ENCODE measurements at places on chromosomes 3 and 15. TPM values are rescaled to one million over a fixed set of nuclear protein-coding genes. Genes with fewer than 3 reads are reported as not detected.

GRCh38 chr15:77846986-77847385, 214.3 kb upstream of the LINGO1 start:
- no peak for DNase-seq

DNA sequence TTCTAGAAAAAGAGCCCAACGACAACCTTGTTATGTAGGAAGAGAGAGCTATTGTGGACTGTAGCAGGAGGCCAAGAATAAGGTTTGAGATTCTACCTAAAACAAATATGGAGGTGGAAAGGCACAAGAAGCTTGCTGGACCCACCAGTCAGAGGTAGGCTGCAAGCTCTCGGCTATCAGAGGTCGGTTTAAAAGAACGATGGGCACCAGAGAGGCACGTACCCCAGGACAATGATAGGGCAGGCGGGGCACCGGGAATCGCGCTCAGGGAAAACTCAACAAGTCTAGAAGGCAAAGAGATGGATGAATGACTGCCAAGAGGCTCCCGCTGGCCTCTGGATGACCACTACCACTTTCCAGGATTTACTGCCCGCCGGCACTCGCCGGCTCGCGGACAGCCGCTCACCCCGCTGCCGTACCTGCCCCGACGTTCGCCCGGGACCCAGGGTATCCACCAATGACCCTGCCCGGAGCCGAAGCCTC, 1.1 kb downstream of the HDGFL3 start:
- DNase-seq = peak; percentile 40

DNA sequence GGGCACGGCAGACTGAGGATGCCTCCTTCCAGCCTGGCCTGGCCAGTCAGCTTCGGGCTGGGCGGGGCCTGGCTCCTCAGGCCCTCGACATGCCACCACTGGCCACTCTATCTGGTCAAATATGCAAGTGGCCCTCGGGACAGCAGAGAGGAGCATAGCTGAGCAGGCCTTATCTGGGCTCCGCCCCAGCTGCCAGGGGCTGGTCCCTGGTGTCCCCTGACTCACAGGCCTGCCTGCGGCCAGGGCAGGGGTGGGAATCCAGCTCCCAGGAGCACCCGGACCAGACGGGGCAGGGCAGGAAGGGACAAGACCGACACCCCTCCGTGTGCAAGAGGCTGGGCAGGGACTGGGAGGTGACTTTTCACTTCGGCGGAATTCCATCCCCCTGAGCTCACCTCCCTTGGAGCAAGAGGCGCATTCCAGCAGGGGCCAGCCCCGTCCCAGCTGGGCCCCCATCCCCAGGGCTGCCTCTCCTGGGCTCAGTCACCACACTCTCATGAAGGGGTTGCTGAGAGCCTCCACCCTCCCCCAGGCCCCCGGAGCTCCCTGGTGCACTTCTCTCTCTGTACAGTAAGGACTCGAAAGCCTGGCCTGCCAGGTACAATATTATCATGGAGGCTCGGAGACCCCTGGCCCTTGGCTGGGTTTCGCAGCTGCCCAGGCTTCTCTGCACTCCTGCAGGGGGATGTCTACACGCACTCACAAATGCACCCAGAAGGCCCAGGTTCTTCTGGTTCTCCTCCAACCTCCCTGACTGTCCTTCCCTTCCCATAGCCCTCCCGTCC, 29.5 kb downstream of the WNT7A start:
- DNase-seq = peak; percentile 39

DNA sequence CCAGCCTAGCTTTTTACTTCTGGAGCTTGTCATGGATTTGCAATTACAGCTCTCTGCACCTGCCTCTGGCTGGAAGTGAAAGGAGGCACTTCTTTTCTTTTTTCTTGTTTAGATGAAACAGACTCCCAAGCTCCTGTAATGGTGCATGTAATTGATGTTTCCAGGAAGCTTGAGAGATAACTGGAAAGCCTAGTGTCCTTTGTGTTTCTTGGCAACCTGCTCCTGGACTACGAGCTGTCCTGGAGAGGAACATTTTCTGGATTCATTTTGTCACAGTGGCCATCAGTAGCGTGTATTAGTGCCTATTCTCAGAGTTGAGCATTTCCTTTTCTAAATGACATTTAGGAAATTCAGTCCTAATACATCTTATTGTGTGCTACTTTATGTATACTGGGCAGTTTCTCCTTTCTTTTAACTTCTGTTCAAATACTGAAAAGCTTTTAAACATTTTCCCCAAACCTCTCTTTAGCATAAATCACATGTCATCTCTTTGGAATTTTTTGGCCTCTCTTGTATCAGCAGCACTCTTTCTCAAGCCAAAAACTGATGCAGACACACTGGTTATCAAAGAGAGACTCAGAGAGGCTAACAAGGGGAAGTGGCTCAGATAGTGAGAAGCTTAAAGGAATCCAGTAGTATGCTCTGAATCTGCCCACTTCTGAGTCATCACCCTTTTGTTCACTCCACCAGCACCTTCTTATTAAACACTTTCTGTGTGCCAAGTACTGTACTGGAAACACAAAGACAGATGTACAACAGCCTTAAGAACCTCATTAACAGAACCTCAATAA, 62.6 kb upstream of the SLC2A2 start:
- DNase-seq = peak; percentile 77

SECISBP2L gene
- 72.9 TPM for total RNA-seq

ROPN1B gene
- total RNA-seq = 0.67 TPM

EMC7 gene
- 31.7 TPM for total RNA-seq

Measured in lung (tissue), 17 donors.